Dorsolateral prefrontal cortex (tissue), 122 donors: ENCODE measurements at places on chromosomes 2 and 18.
A peak's percentile ranks its signal among the peaks of the same experiment; 100 is the strongest.

DNA sequence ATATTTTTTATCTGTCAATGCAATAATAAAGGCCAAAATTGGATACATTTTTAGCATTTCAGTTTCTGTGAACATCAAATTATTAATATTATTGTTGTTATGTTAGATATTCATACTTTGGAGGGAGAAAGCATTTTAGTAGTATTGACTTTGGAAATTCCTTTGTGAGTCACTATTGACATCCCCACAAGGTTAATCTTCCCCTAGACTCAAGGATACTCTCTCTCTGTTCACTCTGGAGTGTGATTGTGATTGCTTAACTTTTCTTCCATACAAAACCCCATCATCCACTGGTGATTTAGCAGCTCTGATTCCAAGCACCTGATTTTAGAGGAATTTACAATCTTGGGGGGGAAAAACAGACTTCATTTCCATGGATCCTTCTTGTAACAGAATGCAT, 352.0 kb downstream of the THSD7B start:
- DNase-seq: no peak

- DNase-seq: no peak
These were observed 676.0 kb downstream of the NRXN1 start for GRCh38 chr2:50355891-50356290.

DNA sequence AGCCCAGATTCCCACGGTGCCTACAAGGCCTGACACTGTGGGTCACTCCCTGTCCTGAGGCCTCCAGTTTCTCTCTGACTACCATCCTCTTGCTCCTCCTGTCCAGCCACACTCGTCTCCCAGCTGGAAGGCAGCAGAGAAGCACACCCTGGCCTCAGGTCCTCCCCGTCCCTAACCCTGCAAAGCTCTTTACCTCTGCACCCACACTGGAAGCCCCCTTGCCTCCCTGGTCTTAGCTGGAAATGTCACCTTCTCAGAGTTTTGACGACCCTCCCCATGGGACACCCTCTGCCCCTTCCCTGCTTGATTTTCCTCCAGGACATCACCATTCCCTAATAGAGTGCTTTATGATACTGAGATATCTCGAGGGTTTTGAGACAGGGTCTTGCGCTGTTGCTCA, 10.6 kb downstream of the RNU2-63P start:
- no peak for DNase-seq

DNA sequence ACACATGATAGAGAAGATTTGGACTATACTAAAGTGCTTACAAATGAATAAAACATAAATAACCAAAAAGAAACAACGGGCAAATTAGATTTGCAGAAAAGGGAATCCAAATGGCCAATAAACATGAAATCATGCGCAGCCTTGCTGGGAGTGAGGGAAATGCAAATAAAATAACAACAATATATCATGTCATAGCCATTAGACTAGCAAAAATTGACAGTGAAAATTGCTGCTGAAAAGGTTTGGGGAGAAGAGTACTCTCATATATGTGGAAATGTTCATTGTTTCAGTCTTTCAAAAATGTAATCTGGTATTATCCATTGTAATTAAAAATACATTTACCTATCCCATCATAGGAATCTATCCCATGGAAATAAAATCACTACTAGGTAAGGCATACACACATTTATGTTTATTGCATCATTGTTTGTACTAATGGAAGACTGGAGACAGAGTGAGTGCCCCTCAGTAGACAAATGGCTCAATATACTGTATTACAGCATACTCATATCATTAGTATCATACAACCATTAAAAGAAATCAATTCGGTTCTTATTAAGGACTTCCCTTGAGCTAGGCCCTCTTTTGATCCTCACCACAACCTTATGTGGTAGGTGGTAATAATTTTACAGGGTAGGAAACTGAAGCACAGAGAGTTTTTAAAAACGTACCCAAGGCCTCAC, 94.1 kb upstream of the MSTN start:
- DNase-seq: no peak

GRCh38 chr2:10778724-10779115, 33.9 kb downstream of the PDIA6 start:
- no peak for DNase-seq

GRCh38 chr2:113060796-113061195, 1.8 kb downstream of the IL36RN start:
- DNase-seq: no peak

GRCh38 chr18:43547456-43547855, 270.2 kb upstream of the SYT4 start:
- DNase-seq: no peak

GRCh38 chr2:3114406-3115185, 263.0 kb downstream of the EIPR1 start:
- no peak for DNase-seq

- no peak for DNase-seq
These were observed 1.7 kb downstream of the CXCR4 start for GRCh38 chr2:136116151-136116812.

DNA sequence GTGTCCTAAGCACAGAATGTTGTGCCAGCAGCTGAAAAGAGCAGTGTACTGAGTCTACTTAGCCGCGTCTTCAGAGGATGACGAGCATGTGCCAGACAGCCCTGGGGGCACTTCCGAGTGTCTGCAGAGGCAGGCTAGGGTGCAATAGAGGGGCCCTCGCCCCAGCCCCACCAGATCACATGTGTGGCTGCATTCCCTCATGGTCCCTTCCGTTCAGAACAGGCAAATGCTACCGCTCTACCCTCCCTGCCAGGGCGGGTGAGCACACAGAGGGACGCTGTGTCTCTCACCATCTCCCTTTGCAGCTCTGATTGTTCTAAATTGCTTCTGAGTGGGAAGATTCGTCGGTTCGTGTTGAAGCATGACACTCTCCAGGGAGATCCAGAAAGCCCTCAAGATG, 212.2 kb upstream of the RAB12 start:
- no peak for DNase-seq

GRCh38 chr18:61753373-61753772, 139.4 kb downstream of the RNF152 start:
- no peak for DNase-seq

GRCh38 chr2:52686935-52687334, 1080.7 kb upstream of the CHAC2 start:
- no peak for DNase-seq

- DNase-seq: no peak
These were observed 5.1 kb downstream of the CHPF start for GRCh38 chr2:219538504-219538951.

DNA sequence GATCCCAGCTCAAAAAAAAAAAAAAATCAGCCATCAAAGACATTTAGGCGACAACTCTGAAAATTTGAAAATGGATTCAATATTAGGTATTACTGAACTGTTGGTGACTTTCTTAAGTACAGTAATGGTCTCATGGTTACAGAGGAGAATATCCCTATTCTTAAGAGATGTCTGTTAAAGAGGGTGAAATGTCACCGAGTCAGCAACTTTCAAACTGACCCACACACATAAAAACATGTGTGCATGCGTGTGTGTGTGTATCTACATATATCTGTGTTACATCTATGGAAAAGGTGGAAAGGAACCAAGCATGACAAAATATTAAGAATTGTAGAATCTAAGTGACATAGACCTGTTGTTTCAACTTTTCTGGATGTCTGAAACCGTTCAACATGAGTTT, 41.6 kb upstream of the GLI2 start:
- DNase-seq: no peak

GRCh38 chr2:98480598-98480997, 35.9 kb downstream of the INPP4A start:
- no peak for DNase-seq

DNA sequence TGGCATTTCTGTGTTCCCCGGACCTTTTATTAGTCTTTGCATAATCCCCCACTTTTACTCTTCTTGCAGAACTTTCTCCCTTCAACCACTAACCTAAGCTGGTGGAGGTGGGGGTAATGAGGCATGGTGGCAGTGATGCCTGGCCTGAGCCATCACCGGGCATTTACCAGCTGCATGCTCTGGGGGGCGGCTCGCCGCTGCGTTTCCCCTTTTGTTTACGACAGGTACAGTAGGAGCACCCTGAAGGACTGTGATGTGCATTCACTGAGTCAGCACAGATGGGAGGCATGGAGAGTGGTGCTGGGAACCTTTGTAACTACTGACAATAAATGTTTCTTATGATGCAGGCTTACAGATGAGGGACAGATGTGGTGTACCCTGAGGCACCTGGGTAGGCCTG, 46.9 kb downstream of the PLEKHB2 start:
- DNase-seq: no peak

- peak; percentile 51 for DNase-seq
These were observed 10.9 kb downstream of the LIPG start for GRCh38 chr18:49572611-49573345.

DNA sequence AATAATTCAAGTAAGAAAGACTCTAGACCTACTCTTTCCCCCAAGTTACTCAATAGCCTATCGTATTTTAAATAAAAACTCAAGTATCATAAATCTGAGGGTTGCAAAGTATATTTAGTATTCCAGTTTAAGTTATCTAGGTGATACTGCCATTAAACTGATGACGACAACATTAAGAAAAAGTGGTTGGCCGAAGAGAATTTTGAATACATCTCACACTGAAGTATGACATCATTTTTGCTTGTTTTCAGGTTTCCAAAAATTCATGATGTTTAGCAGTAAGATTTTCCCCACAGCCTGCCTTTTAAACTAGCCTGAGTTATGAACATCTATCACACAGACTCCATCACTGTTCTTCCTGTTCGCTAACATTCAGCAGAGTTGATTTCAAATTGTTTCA, 102.1 kb upstream of the RAB27B start:
- no peak for DNase-seq

DNA sequence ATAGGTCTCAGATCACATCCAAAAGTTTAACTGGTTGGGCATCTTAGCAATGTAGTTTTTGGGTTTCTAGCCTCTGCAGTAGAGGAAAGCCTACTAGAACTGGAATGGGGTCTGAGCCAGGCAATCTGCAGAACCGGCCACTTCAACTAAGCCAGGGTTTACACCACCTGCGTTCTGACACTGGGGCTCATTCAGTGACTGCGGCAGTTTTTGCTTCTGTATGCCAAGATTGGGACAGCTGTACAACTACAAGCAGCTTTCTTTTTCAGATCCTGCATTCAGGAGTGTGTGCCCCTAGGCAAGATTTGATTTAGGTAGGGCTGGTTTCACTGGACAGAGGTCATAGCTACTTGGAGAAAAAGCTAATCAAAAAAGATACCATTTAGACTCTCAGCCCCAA, 43.7 kb upstream of the IGFBP5 start:
- DNase-seq: no peak

DNA sequence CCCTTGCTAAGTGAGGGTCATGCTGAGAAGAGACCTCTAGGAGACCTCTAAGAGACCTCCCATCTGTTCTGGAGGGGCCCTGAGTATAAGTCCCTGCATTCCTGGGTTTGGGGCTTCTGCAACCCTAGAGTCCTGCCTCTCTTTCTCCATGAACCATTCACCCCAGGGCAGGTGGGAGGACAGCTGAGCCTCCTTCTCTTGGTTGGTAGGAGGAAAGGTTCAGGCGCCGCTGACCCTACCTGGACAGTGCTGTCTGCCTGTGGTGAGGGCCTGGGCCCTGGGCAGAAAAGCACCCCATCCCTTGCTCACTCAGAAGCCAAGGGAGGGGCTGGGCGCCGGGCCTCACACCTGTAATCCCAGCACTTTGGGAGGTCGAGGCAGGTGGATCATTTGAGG, 604 bp upstream of the VIL1 start:
- no peak for DNase-seq

DNA sequence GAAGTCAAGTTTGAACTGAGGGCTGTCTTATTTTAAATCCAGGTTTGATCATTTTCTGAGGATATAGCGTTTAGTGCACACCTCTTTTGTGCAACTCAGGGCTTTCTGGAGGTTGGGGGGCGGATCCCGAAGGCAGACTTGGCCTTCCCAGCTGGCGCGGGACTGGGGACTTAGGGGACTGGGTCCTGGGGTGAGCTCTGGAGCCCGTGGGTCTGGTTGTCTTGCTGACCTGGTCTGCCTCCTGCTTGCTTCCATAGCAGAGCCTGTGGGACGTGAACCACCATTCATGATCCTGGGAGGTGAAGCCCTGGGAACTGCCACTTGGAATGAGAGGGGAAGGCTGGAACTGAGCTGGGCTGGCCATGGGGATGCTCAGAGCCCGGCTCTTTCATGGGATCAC, 63.1 kb downstream of the AGAP1 start:
- DNase-seq: no peak

DNA sequence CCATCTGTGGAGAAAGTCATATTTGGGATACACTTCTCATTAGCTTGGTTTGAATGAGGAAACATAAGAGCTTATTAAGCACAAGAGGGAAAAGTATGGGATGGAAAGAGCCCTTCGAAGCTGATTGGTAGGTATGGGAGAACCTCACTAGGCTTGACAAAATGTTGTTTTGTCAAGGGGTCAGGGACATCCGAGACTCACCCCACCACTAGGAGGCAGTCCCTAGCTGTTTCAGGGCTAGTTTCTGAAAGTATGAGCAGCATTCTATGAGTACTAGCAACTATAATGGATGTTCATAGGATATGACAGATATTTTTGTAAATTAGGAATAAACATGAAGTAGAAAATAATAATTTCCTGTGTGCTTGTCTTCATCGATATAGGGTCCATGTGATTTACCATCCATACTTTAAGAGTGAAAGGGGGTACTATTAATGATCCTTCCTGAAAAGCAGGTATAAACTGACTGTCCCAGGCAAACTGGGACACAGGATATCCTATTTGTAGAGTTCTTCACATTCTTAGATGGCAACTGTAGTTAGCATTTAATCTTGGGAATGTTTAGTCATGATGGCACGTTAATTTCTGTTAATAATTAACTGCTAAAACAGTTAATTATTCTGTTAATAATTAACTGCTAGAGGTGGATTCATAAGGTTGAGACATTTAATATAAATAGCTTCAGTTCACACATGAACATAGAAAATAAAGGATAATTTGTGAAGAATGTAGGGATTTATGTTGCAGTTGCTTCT, 28.4 kb downstream of the OTX1 start:
- DNase-seq: no peak

DNA sequence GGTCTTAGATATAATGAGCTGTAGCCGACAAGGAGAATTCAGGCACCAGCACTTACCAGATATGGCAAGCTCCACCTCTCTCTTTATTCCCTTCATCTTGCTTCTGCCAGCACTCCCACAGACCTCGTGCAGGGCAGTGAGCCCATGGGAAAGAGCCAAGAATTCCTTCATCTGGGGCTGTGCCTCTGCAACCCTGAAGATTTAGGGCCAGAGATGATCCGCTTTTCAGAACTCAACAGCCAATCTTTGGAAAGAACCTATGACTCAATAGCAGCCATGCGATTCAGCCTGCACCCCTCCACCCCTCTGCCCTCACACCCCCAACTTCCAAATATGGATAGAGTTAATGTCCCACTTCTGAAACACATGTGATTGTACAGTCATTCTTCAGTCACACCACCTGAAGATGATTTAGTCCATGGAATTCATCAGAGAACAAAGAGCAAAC, 533.7 kb upstream of the TNP1 start:
- no peak for DNase-seq

- peak; percentile 64 for DNase-seq
These were observed 163.5 kb downstream of the UXS1 start for GRCh38 chr2:106030287-106031268.

GRCh38 chr2:226057914-226058313, 658.4 kb downstream of the NYAP2 start:
- DNase-seq: no peak
